ENCODE measurements at places on chromosomes 11 and 22. TPM values are rescaled to one million over a fixed set of nuclear protein-coding genes. Genes with fewer than 3 reads are reported as not detected.

Gene BARX2
- 0.41 TPM for total RNA-seq

DNA sequence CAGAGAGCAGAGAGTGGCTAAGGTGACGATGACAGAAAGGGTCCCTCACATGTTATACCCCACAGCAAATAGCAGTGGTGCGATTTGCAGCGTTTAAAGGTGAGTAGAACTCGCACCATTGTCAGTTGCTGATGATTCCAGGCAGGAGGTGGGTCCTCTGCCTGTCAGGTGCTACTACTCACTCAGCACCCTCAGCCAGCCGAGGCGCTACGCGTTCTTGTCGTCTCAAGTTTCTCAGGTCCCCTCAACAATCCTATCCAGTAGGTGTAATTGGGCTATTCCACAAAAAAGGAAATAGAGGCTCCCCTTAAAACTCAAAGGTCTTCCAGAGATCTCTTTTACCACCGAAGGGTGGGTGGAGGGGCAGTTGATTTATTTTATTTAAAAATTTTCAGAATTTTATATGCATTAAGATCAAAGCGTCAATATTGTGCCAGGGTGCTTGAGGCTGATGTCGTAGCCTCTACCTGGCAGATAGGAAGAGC lies 18.3 kb downstream of the ELF5 start:
- peak overlapping the region; percentile 75 for H3K27ac ChIP-seq
- H3K27me3 ChIP-seq = no peaks in the 10 kb centered on the region
- H3K4me1 ChIP-seq = peaks cover 5% of the 10 kb centered on the region
- DNase-seq = no peak
- H3K36me3 ChIP-seq = no peaks in the 10 kb centered on the region

GRCh38 chr11:17508791-17509190 lies 32.1 kb upstream of the ABCC8 start:
- DNase-seq = no peak
- H3K27me3 ChIP-seq = no peaks in the 10 kb centered on the region
- no peak overlapping the region for H3K27ac ChIP-seq

- H3K27me3 ChIP-seq = no peaks in the 10 kb centered on the region
- no peaks in the 10 kb centered on the region for H3K4me1 ChIP-seq
- H3K27ac ChIP-seq = no peak overlapping the region
- no peak for DNase-seq
- no peaks in the 10 kb centered on the region for H3K36me3 ChIP-seq
These were observed 438.5 kb downstream of the DYNC2H1 start for GRCh38 chr11:103547691-103548090.

Gene FAR1
- 65.3 TPM for total RNA-seq

Gene CTSW
- 20.6 TPM for total RNA-seq

Gene LYVE1
- 95.2 TPM for total RNA-seq

DNA sequence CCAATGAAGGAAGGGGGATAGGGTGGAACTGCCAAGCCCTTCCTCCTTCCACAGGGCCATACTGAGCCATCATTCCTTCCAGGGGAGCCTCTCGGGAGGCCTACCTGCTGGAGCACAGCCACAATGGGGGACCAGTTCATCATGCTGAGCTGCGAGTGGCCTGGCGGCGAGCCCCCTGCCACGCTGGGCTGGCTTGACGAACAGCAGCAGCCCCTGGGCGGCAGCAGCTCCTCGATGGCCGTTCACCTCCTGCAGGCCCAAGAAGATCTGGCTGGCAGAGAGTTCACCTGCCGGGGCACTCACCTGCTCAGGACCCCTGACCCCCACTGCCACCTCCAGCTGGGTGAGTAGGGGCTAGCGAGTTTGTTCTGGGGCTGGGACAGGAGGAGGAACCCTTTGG lies 5.9 kb downstream of the VSIG10L2 start:
- no peaks in the 10 kb centered on the region for H3K4me1 ChIP-seq
- no peak for DNase-seq
- H3K27me3 ChIP-seq = no peaks in the 10 kb centered on the region
- H3K36me3 ChIP-seq = no peaks in the 10 kb centered on the region

DNA sequence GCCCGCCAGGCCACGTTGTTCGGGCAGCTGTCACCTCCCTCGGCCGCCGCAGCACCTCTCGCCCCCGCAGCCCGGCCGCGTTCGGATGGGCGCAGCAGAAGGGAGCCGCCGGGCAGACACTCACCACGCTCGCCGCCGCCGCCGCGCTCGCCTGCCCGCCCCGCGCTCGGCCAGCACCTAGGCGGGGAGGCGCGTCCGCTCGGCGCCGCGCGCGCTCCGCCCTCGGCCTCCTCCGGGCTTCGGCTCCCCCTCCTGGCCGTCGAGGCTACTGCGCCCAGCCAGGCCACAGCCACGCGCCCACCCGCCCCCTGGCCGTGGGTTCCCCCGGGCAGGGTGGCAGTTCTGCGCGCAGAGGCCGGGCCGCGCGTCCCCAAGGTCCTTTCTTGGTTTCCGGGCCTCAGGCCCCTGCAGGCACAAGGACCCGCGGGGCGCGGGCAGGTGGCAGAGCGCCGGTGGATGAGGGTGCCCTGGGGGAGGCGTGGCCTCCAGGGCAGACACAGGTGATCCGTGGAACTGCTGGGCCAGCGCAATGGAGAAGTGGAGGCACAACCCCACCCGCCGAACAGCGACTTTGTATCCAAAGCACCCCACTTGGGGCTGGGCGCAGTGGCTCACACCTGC lies at the start of gene SLC25A22:
Gene SLC25A22 (minus strand): TSS at position 189 of the 621 bp plus-strand sequence. CDS start 3,275 bp downstream, outside the sequence.
- H3K4me3 ChIP-seq = peak within 1 kb of the TSS; percentile 80
- H3K27me3 ChIP-seq = no peaks in the 10 kb centered on the region
- H3K36me3 ChIP-seq = peaks cover 40% of the 10 kb centered on the region
- H3K4me1 ChIP-seq = peaks cover 37% of the 10 kb centered on the region
- H3K27ac ChIP-seq = peak within 1 kb of the TSS; percentile 81

DNA sequence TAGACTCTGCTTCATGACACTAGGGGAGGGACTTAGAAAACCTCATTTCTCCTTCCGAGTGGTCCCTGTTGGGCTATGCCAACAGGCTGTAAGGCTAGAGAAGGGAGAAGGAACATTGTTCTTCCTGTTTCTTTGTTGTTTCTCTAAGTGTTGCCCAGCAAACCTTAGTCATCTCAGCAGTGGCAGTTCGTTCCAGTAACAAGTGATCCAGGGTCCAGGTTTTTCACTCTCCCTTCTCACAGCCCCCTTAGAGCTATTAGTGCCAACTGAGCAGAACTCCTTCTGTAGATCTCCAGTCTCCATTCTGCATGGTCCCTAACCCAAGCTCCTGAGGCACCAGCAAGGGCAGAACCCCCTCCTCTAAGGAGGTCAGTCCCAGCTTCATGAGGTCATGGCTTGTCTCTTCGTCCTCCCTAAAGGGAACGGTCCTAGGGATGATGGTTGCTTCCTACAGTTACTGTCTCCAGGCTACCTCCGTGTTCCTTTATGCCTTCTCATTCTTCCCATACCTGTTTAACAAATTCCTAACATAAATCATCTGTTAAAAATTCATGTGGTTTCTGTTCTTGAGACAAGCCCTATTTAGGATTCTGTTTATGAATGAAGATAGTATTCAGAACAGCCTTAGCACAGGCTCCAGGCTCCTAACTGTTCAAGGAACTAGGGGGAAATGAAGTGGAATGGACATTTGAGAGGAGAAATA lies 168.6 kb upstream of the UBASH3B start:
- peaks cover 11% of the 10 kb centered on the region for H3K4me1 ChIP-seq
- no peaks in the 10 kb centered on the region for H3K27me3 ChIP-seq
- no peak overlapping the region for H3K27ac ChIP-seq
- no peak for DNase-seq
- H3K36me3 ChIP-seq = no peaks in the 10 kb centered on the region
- H3K4me3 ChIP-seq = no peak overlapping the region

- H3K36me3 ChIP-seq = peaks cover 36% of the 10 kb centered on the region
- no peak for DNase-seq
- no peak overlapping the region for H3K4me3 ChIP-seq
- H3K4me1 ChIP-seq = peaks cover 39% of the 10 kb centered on the region
- H3K27ac ChIP-seq = no peak overlapping the region
These were observed 4.8 kb downstream of the VPS51 start for GRCh38 chr11:65100674-65101350.

DNA sequence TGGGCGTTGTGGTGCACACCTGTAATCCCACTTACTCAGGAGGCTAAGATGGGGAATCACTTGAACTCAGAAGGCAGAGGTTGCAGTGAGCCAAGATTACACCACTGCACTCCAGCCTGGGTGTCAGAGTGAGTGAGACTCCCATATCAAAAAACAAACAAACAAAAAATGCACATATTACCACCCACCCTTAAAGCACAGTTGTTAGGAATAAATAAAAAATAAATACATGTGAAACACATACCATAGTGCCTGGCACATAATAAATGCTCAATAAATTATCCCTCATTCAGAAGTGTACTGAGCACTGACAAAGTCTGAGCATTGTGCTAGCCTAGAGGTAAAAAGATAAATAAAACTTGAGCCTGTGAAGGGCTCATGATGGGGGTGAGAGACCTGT lies 9.0 kb upstream of the JAML start:
- peaks cover 42% of the 10 kb centered on the region for H3K4me1 ChIP-seq
- no peak for DNase-seq
- peaks cover 11% of the 10 kb centered on the region for H3K36me3 ChIP-seq
- H3K4me3 ChIP-seq = no peak overlapping the region

GRCh38 chr11:28346721-28347120 lies 238.5 kb downstream of the METTL15 start:
- no peak overlapping the region for H3K4me3 ChIP-seq
- H3K27ac ChIP-seq = no peak overlapping the region
- DNase-seq = no peak
- no peaks in the 10 kb centered on the region for H3K27me3 ChIP-seq

GRCh38 chr22:20889904-20890540 lies 27.2 kb upstream of the CRKL start:
- H3K27ac ChIP-seq = no peak overlapping the region
- H3K4me1 ChIP-seq = peaks cover 12% of the 10 kb centered on the region
- peaks cover 44% of the 10 kb centered on the region for H3K36me3 ChIP-seq

GRCh38 chr11:69799097-69799496 lies 20.1 kb downstream of the FGF3 start:
- no peak overlapping the region for H3K4me3 ChIP-seq
- peaks cover 8% of the 10 kb centered on the region for H3K27me3 ChIP-seq
- H3K4me1 ChIP-seq = no peaks in the 10 kb centered on the region
- H3K27ac ChIP-seq = no peak overlapping the region
- no peaks in the 10 kb centered on the region for H3K36me3 ChIP-seq

- no peak for DNase-seq
- H3K27ac ChIP-seq = no peak overlapping the region
- H3K4me1 ChIP-seq = peaks cover 4% of the 10 kb centered on the region
- no peaks in the 10 kb centered on the region for H3K27me3 ChIP-seq
- H3K4me3 ChIP-seq = no peak overlapping the region
These were observed 176.2 kb upstream of the NECTIN1 start for GRCh38 chr11:119905162-119905561.

Gene ZNF280B
- 0.86 TPM for total RNA-seq

All from lower lobe of right lung (tissue), 2 donors.